ENCODE measurements at places on chromosomes 3 and 15.

- peak; percentile 88 for DNase-seq
Observed at GRCh38 chr3:71064956-71065763, 518.4 kb downstream of the FOXP1 start.

- no peak for DNase-seq
Observed at GRCh38 chr3:22453906-22454535, 703.0 kb upstream of the ZNF385D start.

DNA sequence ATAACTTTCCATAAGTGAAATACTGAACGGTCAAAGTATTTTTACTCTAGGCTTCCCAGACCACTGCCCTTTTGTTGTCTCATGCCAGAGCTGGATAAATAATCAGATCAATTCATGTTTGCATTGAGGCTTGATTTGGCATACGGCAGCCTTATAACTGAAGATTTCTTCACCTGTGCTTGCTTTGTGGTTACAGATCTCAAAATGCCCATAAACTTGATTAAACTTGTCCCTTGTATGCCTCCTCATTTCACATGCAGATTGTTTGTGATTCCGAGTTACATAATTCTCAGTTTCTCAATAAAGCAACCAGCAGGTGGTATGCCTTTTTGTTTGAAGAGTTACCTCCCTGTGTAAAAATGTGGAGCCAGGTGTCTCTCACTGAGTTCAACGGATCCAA, 211.4 kb upstream of the LRIG1 start:
- no peak for DNase-seq

DNA sequence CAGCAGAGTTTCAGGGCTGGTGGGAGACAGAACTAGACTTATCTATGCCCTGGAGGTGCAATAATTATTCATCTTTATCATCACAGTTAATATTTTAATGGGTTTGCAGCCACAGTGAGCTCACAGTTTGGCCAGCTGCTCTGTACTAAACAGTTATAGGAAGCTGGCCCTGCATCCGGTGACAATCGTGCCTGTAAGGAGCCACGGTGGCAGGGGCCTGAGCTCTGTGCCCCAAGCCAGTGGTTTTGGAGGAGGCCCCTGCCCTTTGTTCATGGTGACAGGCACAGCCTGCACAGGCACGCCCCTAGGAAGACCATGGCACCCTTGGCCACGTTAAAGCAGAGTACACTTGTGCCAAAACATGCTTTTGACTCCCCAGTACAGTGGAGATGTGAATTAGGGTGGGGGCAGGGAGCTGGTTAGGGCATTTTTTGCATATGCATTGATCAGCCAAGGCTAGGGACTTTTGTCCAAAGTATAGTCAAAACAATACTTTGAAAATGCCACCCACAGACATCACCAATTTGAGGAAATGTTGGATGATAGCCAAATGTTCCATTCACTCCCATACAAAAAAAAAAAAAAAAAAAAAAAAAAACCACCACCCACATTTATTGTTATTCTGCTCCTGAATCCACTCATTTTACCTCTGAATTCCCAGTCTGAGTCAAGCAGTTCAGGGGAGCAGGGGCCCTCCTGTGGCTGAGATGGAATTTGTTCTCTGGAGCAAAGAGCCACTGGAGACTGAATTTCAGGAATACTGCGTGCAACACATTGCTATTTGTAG, 3.4 kb upstream of the RFTN1 start:
- peak; percentile 71 for DNase-seq

DNA sequence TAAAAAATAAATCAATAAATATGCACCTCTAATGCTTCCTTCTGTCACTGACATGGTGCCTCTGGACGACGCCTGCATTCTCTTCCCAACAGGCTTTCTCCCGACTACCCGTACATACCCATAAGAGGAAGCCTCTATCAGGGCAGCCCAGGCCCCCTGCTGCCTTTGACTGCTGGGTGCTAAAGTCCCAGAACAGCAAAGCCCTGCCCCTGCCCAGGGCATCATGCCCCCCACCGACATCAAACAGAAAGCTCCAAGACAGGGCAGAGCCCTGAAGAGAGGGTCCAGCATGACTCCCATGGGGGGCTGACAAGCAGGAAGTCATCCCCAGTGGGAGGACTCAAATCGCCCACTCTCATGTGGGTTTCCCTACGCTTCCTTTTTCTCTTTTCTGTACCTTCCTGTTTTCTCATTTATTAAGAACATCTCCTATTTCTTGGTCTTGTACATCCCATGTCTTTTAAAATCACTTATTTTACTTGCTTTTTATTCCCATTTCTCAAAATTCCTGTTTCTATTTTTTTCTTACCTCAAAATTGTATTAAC, 23.4 kb downstream of the XPC start:
- DNase-seq: peak; percentile 44

- peak; percentile 94 for DNase-seq
Observed at GRCh38 chr3:194687638-194688199, 2.0 kb downstream of the FAM43A start.

GRCh38 chr15:31344266-31344665, 17.6 kb downstream of the KLF13 start:
- no peak for DNase-seq

- DNase-seq: no peak
Observed at GRCh38 chr3:182241766-182242488, 530.2 kb downstream of the SOX2 start.

DNA sequence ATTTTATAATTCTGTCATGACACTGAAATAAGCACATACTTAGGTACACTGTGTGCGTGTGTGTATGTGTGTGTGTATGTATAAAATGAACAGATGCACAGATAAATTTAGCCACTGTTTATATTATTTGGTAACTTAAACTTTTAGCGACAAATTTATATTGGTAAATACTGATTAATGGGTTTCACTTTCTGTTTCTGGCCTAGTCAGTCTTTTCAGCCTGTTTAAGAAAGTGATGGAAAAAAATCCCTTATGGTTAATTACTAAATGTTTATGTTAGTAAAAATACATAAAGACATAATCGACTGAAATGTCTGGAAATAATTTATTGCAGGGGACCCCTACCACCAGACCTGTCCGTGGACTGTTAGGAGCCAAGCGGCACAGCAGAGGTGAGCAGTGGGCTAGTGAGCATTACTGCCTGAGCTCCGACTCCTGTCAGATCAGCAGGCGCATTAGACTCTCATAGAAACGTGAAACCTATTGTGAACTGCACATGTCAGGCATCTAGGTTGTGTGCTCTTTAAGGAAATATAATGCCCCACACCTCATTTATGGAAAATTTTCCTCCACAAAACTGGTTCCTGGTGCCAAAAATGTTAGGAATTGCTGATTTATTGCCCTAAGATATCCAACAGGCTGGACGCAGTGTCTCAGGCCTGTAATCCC, 717.4 kb downstream of the SI start:
- DNase-seq: no peak

DNA sequence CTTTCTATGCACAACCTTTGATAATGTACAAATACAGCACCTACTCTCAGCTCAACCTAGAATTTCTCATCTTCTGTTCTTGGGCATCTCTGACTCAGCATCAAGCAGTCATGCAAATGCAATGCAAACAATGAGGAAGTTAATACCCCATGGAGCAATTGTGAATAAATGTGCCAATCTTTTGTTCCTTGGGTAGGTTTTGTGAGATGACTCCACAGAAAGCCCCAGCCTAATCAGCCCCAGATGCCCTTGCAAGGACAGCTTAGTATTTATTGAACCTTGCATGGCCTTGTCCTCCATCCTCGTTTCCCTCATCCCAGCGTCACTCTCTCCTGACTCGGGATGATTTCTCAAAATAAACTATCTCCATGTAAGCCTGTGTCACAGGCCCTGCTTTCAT, 494.7 kb upstream of the NECTIN3 start:
- DNase-seq: peak; percentile 79

DNA sequence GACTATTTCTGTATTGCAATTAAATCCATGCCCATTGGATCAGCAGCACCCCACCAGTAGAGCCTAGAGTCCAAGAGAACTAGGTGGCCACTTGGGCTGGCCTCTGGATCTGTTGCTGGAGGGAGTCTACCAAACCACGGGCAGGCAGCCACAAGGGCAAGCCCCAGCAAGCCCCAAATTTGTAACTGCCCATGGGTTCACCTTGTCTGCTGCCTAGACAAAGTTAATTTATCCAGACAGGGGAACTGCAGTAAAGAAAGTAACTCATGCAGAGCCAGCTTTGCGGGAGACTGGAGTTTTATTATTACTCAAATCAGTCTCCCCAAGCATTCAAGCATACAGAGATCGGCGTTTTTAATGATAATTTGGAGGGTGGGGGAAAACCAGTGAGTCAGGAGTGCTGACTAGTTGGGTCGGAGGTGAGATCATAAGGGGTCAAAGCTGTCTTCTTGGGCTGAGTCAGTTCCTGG, 74.0 kb upstream of the TERB2 start:
- DNase-seq: no peak

DNA sequence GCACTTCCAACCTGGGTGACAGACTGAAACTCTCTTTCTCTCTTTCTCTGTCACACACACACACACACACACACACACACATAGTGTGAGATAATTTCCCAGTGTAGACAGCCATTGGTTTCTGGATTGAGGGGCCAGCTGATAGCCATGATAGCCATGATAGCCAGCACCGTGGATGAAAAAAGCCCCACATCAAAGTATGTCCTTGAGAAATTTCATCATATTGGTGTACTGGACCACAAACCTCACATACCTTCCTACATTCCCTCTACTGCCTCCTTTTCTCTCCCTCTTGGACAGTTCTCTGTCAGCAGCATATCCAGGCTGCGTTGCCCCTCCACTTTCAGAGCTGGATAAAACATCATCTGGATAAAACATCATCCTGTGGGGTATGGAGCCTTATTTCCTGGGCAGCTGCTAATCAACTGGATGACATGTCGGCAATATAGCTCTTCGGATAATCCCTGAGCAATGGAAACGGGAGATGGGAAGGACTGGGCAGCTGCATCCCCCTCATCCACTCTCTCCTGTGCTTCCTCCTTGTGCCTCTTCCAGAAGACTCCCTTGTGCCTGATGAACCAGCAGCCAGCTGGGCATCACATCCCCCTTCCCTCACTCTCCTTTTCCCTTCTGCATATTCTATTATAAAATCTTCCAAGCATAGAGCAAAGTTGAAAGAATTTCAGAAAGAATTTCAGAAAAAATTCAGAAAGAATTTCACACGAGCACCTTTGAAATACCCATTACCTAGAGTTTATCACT, 39.3 kb downstream of the GRK7 start:
- no peak for DNase-seq

- no peak for DNase-seq
Observed at GRCh38 chr15:29736012-29736743, 86.1 kb downstream of the TJP1 start.

DNA sequence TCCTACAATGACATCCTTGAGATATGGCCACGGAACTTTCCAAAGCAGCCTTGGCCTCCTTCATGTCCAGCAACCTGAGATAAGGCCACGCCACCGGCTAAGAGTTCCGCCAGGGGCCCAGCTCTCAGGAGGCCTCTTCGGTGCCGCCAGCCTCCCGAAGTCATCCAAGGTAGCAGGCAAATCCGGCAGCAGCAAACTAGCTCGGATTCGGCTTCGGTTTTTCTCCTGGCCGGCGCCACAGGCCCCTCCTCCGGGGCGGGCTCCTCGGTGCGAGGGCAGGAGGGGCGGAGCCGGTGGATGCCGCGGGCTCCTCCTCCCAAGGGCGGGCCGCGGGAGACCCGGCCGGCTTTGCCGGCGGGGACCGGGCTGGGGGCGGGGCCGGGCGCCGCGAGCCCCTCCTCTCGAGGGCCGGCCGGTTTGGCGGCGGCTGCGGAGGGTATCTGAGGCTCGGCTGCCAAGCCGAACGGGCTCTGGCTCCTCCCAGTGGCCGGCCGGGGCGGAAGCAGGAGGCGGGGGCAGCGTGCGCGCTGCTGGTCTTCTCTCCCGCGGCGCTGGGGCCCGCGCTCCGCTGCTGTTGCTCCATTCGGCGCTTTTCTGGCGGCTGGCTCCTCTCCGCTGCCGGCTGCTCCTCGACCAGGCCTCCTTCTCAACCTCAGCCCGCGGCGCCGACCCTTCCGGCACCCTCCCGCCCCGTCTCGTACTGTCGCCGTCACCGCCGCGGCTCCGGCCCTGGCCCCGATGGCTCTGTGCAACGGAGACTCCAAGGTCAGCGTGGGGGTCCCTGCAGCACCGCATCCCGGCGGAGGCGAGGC, at the start of gene GMPS:
Gene GMPS (plus strand): TSS at position 518 of the 812 bp plus-strand sequence. CDS start 221 bp downstream, at position 739.
- DNase-seq: peak; percentile 99

- DNase-seq: no peak
Observed at GRCh38 chr3:8301977-8302735, 199.5 kb upstream of the LMCD1 start.

- no peak for DNase-seq
Observed at GRCh38 chr15:100468285-100468684, 60.5 kb downstream of the CERS3 start.

DNA sequence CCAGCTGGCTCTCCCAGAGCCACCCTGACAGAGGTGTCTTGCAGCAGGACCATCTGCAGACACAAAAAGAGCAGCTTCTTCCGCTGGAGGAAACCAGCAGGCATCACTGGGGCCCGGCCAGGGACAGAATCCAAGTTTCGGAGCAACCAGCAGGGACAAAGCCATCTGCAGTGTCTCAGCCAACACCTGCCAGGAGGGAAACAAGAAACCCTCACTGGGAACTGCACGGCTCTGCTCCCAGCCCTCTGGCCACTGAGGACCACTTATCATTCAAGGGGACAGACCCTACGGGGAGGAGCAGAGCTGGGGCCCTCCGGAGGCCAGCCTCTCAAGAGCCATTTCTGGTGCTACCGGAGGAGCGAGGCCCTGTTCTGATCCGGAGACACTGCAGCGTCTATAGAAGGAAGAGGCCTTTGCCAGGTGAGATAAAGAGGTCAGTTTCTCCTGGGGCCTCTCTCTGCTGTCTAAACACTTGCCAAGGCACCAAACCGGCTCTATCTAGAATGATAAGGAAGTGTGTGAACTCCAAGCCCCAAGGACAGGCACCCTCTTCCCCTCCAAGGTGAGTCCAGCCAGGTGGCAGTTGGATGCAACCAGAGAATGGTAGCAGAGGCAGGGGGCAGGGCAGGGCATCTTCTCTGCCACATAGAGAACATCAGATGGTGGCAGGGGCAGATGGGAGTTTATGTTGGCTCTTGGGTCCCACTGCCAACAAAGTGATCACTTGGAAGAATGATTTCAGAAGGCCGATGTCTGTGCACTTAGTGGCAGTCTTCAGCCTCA, 89.0 kb downstream of the CHSY1 start:
- DNase-seq: no peak

GRCh38 chr3:168271932-168272331, 176.2 kb upstream of the GOLIM4 start:
- no peak for DNase-seq

GRCh38 chr3:49794431-49794830, 5.2 kb downstream of the CDHR4 start:
- DNase-seq: no peak

DNA sequence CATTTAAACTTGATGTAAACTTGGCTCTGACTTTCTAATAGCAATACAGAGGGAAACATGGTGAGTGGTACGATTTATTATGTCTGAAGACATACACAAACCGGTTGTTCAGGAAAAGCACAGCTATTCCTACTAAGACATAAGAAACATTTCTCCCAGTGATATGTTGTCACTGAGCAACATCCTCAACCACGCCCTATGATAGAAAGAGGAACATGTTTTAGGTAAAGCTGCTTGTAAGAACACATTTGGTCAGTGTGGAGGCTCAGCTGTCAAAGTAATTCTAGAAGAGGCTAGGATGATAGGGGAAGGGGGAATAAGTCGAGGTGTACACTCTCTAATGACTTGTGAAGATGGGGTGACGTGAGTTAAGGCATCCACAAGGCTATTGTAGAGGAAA, 42.7 kb upstream of the B3GNT5 start:
- DNase-seq: no peak
